ENCODE measurements at places on chromosomes 5 and 9. TPM values are rescaled to one million over a fixed set of nuclear protein-coding genes. Genes with fewer than 3 reads are reported as not detected.

F2R gene
- 0.92 TPM for total RNA-seq

LHX6 gene
- 1.2 TPM for total RNA-seq

UNC13B gene
- 25.6 TPM for total RNA-seq

HMCN2 gene
- total RNA-seq = 0.41 TPM

TICAM2 gene
- 2.3 TPM for total RNA-seq

C5orf52 gene
- total RNA-seq = not detected

SLC45A2 gene
- not detected for total RNA-seq

PTGES gene
- total RNA-seq = 0.38 TPM

PPP3R2 gene
- not detected for total RNA-seq

FCN2 gene
- 0.16 TPM for total RNA-seq

IFNK gene
- not detected for total RNA-seq

TAF11L12 gene
- total RNA-seq = not detected

PCDHB12 gene
- total RNA-seq = 1.3 TPM

CYSRT1 gene
- not detected for total RNA-seq

TOR4A gene
- 4.2 TPM for total RNA-seq

LCN10 gene
- total RNA-seq = 1.7 TPM

DBH gene
- not detected for total RNA-seq

SPAAR gene
- 0.47 TPM for total RNA-seq

SEPTIN8 gene
- 14.8 TPM for total RNA-seq

GRCh38 chr9:13113216-13113615 is 166.3 kb downstream of the MPDZ start:
- no peak overlapping the region for H3K27ac ChIP-seq
- H3K4me1 ChIP-seq = no peaks in the 10 kb centered on the region
- no peaks in the 10 kb centered on the region for H3K36me3 ChIP-seq
- DNase-seq = no peak
- no peaks in the 10 kb centered on the region for H3K27me3 ChIP-seq

DNA sequence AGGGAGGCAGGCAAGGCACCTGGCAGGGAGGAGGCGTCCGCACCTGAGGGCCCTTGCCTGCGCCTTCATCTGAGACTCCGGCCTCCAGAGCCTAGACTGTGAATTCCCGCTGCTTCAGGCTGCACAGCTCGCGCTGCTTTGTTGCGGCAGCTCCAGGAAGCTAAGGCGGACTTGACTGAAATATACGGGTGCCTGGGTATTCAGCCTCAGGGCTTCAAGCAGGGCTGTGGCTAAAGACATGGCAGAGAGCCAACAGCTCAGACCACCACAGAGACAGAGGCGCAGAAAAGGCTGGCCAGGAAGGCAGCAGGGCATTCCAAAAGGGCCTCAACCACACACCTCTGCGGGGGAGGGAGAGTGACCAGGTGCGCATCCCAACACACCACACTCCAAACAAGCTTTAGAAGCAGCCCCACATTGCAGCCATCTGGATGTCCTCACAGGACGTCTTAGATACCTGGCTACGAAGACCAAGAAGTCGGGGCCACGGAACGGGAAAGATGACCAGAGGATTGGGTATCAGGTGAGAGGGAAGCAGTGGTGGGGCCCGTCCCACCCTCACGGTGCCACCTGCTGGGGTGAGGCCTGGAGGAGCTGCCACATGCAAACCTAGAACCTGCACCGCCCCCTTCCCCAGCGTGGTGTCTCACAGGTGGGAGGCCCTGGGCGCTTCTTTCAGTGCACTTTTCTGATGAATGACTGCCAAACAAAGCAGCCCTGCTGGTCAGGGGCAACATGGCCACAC is 1.7 kb upstream of the DPH7 start:
- no peak overlapping the region for H3K27ac ChIP-seq
- no peaks in the 10 kb centered on the region for H3K27me3 ChIP-seq
- H3K4me1 ChIP-seq = peaks cover 12% of the 10 kb centered on the region
- no peak overlapping the region for H3K4me3 ChIP-seq

- no peak overlapping the region for H3K27ac ChIP-seq
- H3K4me3 ChIP-seq = no peak overlapping the region
- DNase-seq = no peak
- H3K36me3 ChIP-seq = no peaks in the 10 kb centered on the region
- H3K27me3 ChIP-seq = no peaks in the 10 kb centered on the region
- no peaks in the 10 kb centered on the region for H3K4me1 ChIP-seq
Observed at GRCh38 chr9:73916016-73916673, 581.0 kb upstream of the RORB start.

DNA sequence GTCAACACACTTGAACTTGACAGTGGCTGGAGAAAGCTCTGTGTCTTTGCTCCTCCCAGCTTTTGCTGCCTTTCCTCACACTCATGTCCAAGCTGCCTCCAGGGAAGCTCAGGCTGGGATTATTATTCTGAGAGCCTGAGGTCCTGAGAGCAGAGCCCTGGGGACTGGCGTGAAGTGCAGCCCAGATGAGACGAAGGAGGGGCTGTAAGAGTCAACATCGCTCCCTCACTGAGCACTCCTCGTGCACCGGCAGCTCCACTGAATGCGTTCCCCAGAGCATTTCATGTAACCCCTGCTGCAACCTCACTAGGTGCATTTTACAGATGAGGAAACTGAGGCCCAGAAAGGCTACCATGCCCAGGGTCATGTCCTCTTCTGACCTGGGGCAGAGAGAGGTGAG is 63.5 kb upstream of the PHYKPL start:
- H3K27ac ChIP-seq = no peak overlapping the region
- peak; percentile 10 for DNase-seq
- no peaks in the 10 kb centered on the region for H3K36me3 ChIP-seq
- no peaks in the 10 kb centered on the region for H3K4me1 ChIP-seq

- peaks cover 5% of the 10 kb centered on the region for H3K4me1 ChIP-seq
- H3K27me3 ChIP-seq = no peaks in the 10 kb centered on the region
- no peaks in the 10 kb centered on the region for H3K36me3 ChIP-seq
Observed at GRCh38 chr5:147400126-147400809, 109.6 kb downstream of the DPYSL3 start.

GRCh38 chr9:4430432-4431261 is 59.6 kb upstream of the SLC1A1 start:
- no peaks in the 10 kb centered on the region for H3K4me1 ChIP-seq
- no peak for DNase-seq
- no peak overlapping the region for H3K4me3 ChIP-seq
- H3K27me3 ChIP-seq = no peaks in the 10 kb centered on the region
- H3K36me3 ChIP-seq = no peaks in the 10 kb centered on the region
- no peak overlapping the region for H3K27ac ChIP-seq

GRCh38 chr5:112512901-112513300 is 93.8 kb upstream of the EPB41L4A start:
- H3K4me1 ChIP-seq = no peaks in the 10 kb centered on the region
- H3K36me3 ChIP-seq = no peaks in the 10 kb centered on the region
- no peaks in the 10 kb centered on the region for H3K27me3 ChIP-seq
- DNase-seq = no peak

GRCh38 chr5:101520417-101520816 is 617.3 kb upstream of the ST8SIA4 start:
- no peak overlapping the region for H3K4me3 ChIP-seq
- no peak overlapping the region for H3K27ac ChIP-seq
- no peaks in the 10 kb centered on the region for H3K27me3 ChIP-seq

- no peak for DNase-seq
- no peak overlapping the region for H3K4me3 ChIP-seq
- no peaks in the 10 kb centered on the region for H3K36me3 ChIP-seq
Observed at GRCh38 chr5:42555797-42556196, 132.6 kb downstream of the GHR start.

- H3K4me1 ChIP-seq = peaks cover 6% of the 10 kb centered on the region
- no peak overlapping the region for H3K4me3 ChIP-seq
- no peaks in the 10 kb centered on the region for H3K36me3 ChIP-seq
- H3K27ac ChIP-seq = peak overlapping the region; percentile 42
- peak; percentile 67 for DNase-seq
Observed at GRCh38 chr5:177094224-177095087, 7.7 kb downstream of the FGFR4 start.

- no peaks in the 10 kb centered on the region for H3K4me1 ChIP-seq
- H3K27ac ChIP-seq = no peak overlapping the region
- H3K36me3 ChIP-seq = no peaks in the 10 kb centered on the region
Observed at GRCh38 chr5:107296572-107296971, 374.2 kb downstream of the EFNA5 start.

DNA sequence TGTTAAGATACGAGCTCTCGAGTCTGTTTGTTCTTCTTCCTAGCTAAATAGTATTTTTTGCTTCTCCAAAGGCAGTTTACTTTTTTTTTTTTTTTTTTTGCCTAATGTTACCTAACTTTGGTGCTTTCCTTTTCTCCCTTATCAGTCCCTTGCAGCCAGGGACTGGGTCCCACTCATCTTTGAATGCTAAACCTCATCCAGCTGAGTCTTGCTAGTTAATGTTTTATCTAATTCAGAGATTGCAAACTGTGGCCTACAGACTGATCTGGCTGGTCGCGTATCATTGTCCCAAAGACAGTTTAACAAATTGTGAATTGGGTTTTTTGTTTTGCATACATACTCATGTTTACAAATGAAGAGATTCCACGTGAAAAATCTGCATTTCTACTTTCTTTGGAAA is 95.7 kb upstream of the EFNA5 start:
- no peak for DNase-seq
- no peaks in the 10 kb centered on the region for H3K4me1 ChIP-seq
- H3K36me3 ChIP-seq = no peaks in the 10 kb centered on the region

- H3K4me1 ChIP-seq = no peaks in the 10 kb centered on the region
- no peak overlapping the region for H3K4me3 ChIP-seq
- H3K36me3 ChIP-seq = no peaks in the 10 kb centered on the region
- H3K27ac ChIP-seq = no peak overlapping the region
Observed at GRCh38 chr5:13508559-13508958, 435.9 kb downstream of the DNAH5 start.

DNA sequence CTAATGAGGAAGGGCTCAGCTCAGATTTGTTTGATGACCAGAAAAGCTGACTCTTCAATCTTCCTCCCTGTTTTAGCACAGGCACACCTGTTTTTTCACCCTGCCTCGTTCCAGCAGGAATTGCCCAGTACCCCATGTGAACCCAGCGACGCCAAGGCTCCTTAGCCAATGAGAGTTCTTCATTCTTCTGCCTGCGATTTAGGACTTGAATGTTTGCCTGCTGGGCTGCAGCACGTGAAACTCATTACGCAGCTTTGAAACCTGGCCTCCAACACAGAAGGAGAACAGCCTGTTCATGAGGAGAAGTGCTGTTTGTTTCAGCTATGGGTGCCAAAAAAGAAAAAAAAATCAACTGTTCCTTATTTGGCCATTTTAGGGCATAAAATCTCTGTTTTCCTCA is 315.5 kb downstream of the TRPM3 start:
- DNase-seq = no peak
- no peak overlapping the region for H3K4me3 ChIP-seq
- H3K4me1 ChIP-seq = no peaks in the 10 kb centered on the region
- no peaks in the 10 kb centered on the region for H3K27me3 ChIP-seq

DNA sequence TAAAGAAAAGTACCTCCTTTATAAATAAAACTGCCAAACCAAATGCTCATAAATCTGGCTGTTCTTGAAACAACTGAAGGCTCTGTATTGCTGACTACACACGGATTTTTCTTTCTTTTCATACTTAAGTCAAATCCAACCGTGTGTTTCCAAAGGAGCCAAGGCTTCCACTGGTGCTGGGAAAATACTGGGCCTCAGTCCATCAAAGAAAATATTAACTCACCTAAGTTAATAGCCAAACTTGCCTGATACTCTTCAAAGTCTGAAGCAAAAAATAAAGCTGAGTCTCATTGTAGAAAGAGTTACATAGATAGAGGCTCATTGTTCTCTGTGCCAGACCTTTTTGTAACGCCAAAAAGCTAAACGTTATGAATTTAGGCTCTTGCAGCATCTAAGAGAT is 350.4 kb upstream of the CDH9 start:
- H3K4me1 ChIP-seq = no peaks in the 10 kb centered on the region
- no peak for DNase-seq
- H3K27ac ChIP-seq = peak overlapping the region; percentile 2

GRCh38 chr5:16592255-16592654 is 24.5 kb downstream of the RETREG1 start:
- DNase-seq = no peak
- no peaks in the 10 kb centered on the region for H3K4me1 ChIP-seq
- no peak overlapping the region for H3K27ac ChIP-seq
- H3K36me3 ChIP-seq = no peaks in the 10 kb centered on the region
- no peaks in the 10 kb centered on the region for H3K27me3 ChIP-seq
- no peak overlapping the region for H3K4me3 ChIP-seq

DNA sequence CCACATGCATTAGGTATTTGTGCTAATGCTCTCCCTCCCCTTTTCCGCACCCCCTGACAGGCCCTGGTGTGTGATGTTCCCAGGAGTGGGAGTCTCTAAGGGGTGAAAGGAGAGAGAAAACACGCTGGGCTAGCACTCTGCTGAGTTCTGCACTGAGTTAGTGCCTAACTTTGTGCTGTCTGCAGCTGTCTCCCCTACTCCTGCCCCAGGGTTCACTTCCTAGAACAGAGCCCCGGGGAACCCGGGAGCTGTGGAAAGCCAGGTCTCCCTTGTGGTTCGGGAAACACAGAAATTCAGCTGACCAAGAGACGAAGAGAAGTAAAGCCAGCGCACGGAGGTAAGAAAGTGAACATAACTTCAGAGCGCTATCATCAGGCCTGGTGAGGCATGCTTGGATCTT is 20.7 kb upstream of the ANKRD18A start:
- DNase-seq = no peak
- H3K4me1 ChIP-seq = no peaks in the 10 kb centered on the region
- no peaks in the 10 kb centered on the region for H3K27me3 ChIP-seq

DNA sequence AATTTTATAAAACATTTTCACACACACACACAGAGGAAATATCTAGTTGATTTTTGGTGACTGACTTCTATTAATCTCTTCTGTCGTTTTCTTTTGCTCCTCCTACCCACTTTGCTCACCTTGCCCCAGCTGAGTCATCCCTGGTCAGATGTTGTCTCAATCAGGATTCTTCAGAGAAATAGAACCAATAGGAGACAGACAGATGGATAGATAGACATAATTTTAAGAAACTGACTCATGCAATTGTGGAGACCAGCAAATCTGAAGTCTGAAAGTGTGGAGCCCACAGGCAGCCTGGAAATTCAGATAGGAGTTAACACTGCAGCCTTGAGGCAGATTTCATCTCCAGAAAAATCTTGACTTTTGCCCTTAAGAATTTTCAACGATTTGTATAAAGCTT is 37.0 kb upstream of the PIK3R1 start:
- no peaks in the 10 kb centered on the region for H3K27me3 ChIP-seq
- no peak overlapping the region for H3K27ac ChIP-seq
- no peak for DNase-seq
- no peak overlapping the region for H3K4me3 ChIP-seq

DNA sequence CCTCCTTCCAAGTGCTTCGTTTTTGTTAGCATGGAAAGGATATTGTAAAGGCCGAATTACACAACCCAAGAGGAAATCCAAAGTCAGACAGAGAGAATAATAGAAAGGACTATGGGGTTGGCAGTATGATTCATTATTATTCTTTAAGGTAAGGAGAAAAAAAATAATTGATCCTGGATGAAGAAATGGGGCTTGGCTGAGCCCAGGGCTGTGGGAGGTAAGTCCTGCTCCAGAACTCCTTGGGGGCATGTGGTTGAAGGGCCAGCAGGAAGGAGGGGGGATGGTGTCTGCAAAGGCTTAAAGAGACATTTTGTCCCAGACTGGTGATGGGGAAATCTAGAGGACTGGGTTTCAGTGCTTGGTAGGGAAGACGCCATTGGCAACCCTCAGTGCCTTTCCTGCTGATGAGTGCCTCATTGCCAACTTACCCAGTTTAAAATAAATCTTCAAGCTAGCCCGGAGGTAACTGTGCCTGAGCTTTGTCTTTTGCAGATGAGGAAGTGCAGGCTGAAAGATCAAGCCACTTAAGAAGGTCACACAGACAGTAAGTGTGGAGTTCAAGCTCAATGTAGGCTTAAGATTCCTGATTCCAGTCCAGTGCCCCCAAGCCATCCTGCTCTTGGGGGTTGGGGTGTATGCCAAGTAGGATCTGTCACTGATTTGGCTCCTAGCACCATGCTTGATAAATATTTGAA is 30.2 kb downstream of the FOXI1 start:
- H3K36me3 ChIP-seq = no peaks in the 10 kb centered on the region
- H3K27me3 ChIP-seq = no peaks in the 10 kb centered on the region
- DNase-seq = no peak
- no peak overlapping the region for H3K4me3 ChIP-seq
